ENCODE measurements at places on chromosomes 3 and 15.
A peak's percentile ranks its signal among the peaks of the same experiment; 100 is the strongest.

DNA sequence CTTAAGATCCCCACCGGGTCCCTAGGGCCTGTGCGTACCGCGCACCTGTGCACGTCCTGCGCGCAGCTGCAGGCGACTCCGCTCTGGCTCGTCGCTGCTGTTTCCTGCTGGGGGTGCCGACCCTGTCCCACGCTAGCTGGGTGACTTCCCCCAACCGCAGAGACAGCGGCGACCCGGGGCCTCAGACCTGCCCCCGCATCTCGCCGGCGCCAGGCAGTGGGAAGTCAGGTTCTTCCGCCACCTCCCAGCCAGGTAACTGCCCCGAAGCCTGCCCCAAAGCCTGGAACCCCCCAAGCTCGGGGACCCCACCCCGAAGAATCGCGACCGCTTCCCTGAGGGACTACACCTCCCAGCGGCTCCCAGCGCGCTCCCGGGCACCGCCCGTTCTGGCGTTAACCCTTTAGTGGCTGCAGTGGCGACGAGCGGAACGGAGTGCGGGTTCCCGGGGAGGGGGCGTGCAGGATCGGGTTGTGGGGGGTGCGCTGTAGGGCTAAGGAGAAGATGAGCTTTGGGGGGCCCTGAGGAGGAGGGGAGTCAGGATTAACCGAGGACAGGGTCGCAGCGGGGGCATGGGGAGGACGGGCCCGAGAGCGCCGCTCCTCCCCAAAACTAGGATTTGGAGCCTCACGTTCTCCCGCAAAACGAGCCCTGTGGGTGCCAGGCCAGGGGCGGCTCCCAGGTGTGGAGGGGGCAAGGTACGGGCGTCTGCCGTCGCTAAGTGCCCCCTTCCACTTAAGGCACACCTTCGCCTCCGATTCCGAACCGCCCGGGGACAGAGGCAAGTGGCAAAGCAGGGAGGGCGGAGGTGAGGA lies 589 bp downstream of the NEIL1 start:
- DNase-seq = no peak

DNA sequence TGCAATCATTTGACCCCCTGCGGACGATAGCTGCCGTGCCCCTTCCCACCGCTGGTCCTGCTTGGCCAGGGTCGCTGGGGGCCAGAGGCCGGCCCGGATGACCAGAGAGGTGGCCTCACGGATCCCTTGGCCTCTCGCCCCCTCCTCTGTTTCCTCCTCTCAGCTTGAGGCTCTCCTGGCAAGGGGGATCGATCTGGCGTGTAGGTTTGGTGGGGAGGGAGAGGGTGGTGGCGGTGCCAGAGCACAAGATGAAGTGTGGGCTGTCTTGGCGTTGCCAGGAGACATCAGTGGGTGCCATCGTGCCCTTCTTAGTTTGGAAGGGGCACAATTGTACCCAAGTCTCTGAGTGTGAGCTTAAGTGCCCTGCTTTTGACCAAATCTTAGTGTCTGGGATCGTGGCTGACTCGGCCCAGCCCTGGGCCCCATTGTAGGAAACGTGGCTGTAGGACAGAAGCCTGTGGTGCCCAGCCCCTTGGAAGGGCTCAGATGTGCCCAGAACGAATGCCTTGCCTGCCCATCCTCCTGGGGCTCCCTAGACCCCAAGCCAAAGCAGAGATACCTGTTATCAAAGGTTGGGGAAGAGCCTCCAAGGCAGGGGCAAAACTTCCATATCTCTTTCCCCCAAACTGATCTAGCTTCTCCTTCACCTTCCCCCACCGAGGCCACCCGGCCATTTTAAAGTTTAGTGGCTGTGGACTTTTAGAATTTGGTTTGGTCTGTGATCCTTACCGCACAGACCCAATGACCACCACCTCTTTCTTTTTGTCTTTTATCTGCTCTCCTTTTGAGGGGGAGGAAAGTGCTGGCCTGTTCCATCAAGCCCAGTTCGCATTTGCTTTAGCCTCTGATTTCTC lies 14.4 kb downstream of the NR2F2 start:
- DNase-seq = no peak

DNA sequence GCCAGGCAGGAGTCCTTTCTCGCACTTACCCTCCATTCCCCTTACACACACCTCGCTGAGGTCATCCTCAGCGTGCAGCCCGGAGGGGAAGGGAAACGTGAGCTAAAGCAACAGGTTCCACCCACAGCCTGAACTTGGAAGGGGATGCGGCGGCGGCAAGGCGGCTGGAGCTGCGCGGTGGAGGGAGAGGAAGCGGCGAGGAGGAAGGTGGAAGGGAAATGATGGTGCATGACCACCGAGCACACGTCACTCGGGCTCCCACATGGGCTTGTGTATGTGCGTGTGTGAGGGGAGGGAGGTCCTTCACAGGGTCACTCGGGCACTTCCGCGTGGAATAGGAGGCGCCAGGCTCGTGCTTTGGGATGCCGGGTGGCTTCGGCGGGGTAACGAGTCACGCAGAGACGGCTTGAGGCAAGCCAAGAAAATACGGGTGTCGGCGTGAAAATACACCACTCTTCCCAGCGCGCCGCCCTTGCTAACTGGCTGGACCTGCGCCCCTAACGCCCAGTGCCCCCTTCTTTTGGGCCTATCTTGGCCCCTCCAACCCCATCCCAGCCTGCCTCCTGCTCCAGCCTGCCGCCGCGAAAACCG lies 225.5 kb upstream of the IL12A start:
- DNase-seq = peak; percentile 71

- DNase-seq = no peak
Measured at GRCh38 chr3:125150525-125151441, 61.8 kb downstream of the SLC12A8 start.

DNA sequence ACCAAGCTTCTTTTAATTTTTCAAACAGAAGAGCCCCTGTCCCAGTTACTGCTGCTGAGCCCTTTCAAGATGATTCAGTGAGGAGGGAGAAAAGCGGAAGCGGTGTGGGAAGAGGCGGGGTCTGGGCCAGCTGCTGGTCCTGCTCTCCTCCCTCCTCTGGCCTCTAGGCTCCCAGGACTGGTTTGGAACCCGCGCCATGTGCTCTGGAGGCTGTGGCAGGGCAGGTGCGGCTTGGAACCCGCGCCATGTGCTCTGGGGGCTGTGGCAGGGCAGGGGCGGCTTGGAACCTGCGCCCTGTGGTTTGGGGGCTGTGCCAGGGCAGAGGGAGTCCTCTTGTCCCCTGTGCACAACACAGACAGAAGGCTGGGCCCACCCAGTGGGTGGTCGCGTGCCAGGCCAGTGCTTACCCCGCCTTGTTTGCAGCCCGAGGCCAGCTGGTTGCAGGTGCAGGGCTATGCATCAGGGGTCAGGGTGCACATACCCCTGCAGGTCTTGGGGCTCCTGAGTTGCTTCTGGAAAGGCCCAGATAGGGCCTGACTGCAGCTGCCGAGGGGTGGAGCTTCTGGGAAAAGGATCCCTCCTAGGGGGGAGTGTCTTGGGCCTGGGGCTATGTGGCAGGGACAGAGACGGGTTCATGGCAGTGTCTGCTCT lies 12.2 kb downstream of the ALG1L2 start:
- DNase-seq = no peak

- no peak for DNase-seq
Measured at GRCh38 chr3:164658125-164658524, 420.2 kb downstream of the SI start.

All from NCI-H774 (cell line).